ENCODE measurements at places on chromosomes 13 and 19.

DNA sequence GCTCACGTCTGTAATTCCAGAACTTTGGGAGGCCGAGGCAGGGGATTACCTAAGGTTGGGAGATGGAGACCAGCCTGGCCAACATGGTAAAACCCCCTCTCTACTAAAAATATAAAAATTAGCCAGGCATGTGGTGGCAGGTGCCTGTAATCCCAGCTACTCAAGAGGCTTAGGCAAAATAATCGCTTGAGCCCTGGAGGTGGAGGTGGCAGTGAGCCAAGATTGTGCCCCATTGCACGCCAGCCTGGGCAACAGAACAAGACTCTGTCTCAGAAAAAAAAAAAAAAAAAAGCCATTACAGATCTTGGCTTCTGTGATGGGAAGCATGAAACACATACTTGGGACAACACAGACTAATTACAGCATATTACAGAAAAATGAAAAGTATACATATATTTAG, 1404.5 kb upstream of the SPRY2 start:
- no peak for DNase-seq

GRCh38 chr19:574658-575526, 2.5 kb downstream of the BSG start:
- no peak for DNase-seq

GRCh38 chr13:22883956-22884355, 296.8 kb upstream of the SGCG start:
- no peak for DNase-seq

- DNase-seq = no peak
These were observed 145.6 kb upstream of the ZNF536 start for GRCh38 chr19:30226464-30227011.

DNA sequence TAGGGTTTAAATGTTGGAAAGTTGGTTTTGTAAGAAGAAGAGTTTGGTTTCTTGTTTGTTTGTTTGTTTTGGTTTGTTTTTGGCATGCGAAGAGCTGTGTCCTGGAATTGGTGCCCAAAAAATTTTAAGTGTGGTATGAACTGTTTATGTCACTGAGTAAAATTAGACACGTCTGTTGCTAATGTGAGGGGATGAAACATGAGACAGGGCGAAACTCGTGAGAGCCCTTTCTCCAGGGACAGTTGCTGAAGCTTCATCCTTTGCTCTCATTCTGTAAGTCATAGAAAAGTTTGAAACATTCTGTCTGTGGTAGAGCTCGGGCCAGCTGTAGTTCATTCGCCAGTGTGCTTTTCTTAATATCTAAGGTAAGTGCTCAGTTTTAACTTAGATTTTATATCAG, at the start of gene SGCG:
Gene SGCG (plus strand): TSS at position 269 of the 400 bp plus-strand sequence. CDS start 22,716 bp downstream, outside the sequence.
- no peak for DNase-seq

DNA sequence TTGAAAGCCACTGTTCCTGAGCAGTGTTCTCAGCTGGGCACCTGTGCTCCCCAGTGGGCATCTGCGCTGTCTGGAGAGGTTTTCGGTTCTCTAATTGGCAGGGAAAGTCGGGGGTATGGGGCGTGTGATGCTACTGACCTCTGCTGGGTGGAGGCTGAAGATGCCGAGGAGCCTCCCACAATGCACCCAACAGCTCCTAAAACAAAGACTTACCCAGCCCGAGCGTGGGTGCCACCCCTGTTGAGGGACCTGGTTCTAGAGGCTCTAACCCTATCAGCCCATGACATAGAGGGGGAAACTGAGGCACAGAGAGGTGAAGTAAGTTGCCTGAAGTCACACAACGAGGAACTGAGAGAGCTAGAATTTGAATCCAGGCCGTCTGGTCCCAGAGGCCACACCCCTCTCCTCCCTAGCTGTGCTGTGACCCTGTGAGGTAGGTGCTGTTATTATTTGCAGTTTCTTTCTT, 2.3 kb downstream of the SPACA4 start:
- DNase-seq = peak; percentile 57

DNA sequence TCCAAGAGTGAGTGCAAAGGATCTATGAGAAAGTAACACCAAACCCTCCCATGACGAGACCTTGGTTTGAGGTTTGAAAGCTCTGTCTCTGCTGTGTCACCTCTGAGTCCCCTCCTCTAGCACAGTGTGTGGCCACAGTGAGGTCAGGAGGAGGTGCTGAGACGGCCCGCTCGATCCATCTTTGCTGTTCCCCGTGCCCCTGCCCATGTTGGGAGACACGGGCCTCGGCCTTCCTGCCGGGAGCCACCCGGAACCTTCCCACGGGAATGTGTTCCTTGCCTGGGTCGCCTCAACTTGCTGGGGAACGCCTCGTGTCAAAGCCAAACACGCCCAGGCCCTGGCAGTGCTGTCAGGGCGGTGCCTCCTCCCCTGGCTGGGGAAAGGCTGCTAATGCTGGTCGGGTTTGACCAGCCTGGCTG, 10.1 kb downstream of the NANOS3 start:
- no peak for DNase-seq

DNA sequence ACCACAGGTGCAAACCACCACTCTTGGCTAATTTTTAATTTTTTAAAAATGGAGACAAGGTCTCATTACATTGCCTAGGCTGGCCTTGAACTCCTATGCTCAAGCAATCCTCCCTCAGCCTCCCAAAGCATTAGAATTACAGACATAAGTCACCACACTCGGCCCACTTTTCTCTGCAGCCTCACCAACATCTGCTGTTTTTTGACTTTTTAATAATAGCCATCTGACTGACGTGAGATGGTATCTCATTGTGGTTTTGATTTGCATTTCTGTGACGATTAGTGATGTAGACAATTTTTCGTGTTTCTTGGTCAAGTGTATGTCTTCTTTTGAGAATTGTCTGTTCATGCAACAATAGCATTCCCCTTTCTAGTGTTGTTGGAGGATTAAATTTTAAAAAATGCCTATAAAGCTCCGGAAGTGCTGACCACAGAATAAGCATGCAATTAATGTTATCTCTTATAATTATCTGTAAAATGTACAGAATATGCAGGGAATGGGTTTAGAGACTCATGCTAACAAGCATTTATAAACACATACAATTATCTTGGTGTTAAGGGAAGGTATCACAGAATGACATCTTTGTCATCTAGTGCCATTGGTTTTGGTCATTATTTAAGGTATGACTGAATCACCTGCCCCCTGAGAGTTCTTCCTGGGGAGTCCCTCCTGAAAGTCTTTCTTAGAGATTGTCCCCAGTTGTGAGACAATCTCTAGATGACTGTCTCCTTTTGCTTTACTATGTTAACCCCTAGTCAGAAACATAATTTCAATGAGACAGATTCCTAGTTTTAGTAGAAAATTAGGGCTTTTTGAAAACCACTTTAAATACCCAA, 118.5 kb upstream of the SERTM1 start:
- DNase-seq = no peak

GRCh38 chr13:94595001-94595949, 677 bp downstream of the TGDS start:
- DNase-seq = no peak

DNA sequence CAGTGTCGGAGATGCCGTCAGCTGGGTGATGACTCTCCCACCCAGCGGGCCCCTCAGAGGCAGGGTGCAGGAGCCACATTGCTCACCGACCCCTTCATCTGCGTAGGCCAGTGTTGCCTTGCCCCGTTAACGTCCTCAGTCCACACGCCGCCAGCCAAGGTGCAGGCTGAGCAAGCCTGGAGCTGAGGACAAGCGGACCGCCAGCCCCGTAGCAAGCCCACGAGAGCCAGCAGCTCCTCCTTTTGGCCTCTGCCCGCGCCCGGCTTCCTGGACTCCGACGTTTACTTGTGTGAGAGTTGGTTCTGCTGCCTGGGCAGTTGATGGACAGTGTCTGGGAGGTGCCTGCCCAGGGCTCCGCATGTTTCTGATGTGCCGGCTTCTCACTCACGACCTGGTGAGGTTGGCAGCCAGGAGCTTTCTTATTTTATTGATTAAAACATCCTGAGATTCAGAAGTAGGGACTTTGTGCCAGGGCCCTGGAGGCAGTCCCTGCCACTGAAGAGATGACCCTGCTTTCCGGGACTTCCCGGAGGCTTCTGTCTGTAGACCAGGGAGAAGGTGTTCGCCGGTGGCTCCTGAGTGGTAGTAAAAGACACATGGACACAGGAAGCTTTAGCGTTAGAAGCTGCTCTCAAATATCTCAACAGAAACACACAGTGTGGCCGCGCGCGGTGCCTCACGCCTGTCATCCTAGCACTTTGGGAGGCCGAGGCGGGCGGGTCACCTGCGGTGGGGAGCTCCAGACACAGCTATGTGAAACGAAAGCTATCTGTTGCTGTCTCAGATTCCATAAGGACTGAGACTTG, 5.8 kb downstream of the DAZAP1 start:
- DNase-seq = no peak

- DNase-seq = no peak
These were observed 31.6 kb downstream of the SHISA2 start for GRCh38 chr13:26019881-26020870.

- DNase-seq = no peak
These were observed 84.3 kb downstream of the TEX29 start for GRCh38 chr13:111404746-111405145.

DNA sequence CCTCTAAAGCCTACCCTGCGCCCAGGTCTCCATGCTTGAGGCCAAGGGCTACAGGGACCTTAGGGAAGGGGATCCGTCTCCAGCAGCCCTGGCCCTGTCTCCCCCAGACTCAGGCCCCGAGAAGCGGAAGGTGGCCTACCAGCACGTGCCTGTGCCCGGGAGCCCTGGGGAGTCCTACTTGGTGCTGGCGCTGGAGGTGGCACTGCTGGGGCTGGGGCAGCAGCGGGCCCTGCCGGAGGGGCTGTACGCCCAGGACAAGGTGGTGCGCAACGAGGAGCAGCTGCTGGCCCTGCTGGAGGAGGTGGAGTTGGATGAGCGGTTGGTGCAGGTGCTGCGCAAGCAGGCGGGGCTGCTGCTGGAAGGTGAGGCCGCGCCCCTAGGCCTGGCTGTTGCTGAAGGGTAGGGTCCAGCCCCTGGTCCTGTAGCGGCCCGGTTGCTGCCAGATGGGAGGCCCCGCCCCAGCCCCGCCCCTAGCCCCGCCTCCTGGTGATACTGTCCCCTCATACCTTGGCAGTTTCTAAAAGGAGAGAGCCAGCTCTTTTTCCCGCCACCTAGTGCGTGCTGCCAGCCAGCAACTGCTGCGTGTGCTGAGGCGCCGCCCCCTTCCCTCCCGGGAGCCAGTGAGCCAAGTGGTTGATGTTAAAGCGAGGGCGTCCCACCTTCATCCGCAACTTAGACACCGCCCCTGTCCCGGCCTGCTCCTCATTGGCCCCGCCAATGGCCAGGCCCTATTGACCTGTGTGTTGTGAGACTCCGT, 22.6 kb downstream of the ZSWIM4 start:
- DNase-seq = no peak

DNA sequence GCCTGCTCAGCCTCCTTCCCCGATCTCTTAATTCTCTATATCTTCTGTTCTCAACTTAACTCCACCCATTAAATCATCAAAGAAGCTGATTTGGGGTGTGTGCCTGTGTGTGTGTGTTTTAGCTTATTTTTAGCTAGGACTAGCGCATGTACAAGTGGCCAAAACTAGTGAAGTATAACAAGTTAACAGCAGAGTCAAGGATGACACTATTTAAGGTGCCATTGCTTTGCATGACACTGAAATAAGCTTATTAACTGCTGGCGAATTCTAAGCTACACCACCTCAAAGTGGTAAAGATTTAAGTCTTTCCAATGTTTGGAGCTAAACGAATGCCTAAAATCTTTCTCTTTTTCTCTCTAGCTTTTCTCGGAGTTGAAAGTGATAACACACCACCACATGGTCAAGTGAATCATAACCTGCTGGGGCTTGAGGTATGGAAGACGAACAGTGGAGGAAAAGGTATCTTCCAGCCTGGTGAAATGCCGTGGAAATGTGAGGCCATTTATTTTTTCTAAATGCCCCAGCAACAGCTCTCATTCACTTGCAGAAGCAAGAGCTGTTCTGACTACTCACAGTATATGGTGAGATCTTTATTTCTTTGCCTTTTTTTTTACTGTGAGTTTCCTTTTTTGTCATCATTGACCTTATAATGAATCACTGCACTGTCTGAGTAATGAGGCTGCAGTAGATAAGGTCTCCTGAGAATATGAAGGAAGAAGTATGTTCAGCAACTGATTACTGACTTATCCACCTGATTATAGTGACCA, 570.3 kb downstream of the PCDH9 start:
- no peak for DNase-seq

DNA sequence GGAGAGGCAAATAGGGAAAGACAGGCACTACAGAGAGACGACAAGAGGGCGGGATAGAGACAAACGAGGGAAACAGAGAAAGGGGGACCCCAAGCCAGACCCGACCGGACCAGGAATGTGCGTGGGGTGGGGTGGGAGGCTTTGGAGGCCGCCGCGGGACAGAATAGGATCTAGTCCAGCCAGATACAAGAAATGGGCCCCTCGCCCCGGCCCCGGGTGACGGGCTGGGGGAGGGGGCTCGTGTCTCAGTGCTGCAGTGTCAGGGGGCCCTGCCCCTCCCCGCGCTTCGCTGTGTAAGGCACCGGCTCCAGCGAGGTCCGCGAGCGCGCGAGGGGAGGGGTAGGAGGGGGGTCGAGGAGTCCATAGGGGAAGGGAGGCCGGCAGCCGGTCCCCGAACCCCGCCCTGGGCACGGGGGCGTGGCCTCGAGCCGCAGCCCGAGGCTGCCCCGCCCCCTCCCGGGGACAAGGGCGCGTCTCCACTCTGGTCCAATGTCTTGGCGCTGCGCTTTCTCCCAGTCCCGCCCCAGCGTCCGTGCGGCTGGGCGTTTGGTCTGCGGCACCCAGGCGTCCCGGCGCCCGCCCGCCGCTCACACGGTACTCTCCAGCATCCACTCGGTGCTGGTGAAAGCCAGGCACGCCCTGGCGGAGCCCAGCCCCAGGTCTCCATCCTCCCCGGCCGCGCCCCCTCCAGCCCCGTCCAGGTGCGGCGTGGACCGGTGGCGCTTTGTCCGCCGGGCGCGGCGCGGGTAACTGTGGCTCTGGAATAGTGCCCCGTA, 11.0 kb downstream of the IFNL1 start:
- no peak for DNase-seq

DNA sequence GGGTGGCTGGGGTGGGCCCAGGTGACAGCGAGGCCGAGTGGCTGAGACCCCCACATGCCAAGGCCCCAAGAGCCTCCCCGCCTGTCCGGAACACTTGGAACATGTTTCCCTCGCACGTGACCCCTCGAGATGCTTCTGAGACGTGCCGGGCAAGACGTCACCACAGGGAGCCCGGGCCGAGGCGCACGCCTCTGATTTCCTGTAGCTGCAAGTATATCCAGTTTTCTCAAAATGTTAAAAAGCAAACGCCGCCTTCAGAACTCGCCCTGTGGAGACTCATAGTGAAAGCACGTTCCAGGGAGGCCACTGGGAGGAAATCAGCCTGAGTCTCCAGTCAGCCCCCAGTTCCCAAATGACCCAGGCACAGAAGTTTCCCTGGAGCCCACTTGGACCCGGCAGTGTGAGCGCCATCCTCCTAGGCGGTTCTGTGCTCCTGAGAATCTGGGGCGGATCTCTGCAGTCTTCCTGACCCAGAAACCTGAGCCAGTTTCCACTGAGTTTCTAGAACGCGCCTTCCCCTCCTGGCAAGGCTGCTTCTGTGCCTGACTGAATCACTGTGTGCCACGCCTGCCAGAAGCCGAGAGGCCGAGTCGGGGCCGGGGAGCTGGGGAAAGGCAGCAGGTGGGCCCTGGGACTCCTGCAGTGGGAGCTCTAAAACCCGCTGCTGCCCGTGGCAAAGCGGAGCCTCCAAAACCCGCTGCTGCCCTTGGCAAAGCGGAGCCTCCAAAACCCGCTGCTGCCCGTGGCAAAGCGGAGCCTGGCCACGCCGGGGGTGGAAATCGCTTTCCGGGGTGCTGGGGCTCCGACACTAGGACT, 179.3 kb downstream of the KDM4B start:
- DNase-seq = no peak

Data from Jurkat, Clone E6-1 (cell line).